ENCODE measurements at places on chromosomes 7 and 10.

DNA sequence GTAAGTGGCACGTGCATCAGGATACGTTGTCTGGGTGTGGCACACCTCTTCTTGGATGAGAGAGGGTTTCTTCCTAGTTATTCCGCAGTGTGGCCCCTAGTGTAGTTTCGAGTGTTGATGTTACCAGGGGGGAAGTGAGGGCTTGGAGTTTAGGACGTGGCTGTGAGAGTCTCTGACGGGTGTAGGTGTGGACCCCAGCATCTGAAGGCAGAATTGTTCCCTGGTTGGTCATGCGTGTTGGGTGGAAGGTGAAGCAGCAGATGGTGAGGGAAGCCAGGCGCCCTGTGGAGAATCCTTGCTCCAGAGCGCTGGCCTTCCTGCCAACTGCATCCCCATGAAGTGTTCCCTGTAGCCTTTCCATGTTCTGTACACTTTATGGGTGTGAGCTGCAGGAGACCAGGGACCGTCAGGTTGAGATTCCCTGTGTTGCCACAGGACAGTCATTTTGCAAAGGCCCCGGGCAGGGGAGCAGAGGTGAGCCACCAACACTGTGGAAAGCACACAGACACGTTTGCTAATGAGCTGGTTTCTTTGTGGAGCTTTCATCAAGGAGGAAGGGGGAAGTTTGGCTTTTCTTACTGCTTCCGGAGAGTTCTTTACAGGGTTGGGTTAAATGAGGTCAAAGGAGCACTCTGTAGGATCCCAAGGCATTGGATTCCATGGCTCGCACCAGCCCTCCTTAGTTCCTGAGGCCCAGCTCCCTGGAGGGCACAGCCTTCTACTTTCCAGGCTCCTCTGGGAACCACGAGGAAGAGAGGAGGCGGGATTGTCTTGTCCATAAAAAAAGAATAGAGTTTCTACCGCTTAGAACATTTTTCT is 32.0 kb downstream of the TSPAN14 start:
- no peak for DNase-seq

GRCh38 chr10:45509491-45509890 is 135.5 kb downstream of the ALOX5 start:
- no peak for DNase-seq

GRCh38 chr7:156640257-156640948 is at the start of gene RNF32:
TSS of gene RNF32 (plus strand) at chr7:156640774. CDS start at chr7:156643878, 3,104 bp downstream.
- DNase-seq, result peak; percentile 100

DNA sequence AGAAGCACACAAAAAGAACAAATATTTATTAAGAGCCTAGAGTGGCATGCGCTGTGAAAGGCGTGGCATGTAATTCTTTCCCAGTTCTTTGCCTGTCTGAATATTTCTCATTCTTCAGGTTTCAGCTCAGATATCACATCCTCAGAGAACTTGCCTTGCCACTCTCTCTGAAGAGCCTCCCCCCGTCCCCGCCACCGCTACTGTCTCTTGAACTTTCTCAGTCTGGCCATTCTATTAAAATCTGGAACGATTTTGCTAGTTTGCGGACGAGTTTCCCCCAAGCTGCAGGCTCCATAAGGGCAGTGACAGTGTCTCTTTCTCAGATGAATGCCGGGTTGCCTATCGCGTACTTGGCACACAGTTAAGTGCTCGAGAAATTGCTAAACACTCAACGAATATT is 787 bp upstream of the PLEKHA1 start:
- no peak for DNase-seq

GRCh38 chr7:67618556-67619162 is 622.0 kb downstream of the TYW1 start:
- DNase-seq, result no peak

DNA sequence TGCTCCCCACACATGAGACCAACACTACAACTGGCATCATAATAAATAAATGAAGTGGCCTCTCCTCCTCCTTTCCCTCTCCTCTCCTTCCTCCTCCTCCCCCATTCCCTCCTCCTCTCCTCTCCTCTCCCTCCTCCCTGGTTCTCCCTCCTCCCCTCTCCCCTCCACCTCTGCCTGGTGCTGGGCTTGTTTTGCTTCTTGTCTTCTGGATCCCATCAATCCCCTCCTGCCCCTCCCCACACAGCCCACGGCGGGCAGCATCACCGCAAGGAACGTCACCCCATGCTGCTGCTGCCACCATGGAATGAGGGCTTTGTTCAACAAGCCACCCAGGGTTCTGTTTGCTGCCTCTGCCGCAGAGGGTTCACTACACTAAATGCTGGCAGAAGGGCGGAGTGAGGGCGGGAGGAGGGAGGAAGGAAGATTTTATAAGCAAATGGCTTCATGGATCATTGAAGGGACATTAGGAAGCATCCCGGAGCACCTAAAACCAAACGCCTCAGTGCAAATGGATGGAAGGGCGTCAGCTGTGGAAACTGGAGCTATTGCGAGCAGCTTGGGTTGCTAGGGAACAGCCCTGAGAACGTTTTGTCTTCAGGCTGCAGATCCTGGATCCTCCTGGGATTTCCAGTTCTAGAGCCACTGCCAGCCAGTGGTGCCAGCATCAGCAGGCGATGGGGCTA is 379.7 kb upstream of the ZMIZ1 start:
- no peak for DNase-seq
